ENCODE measurements at places on chromosomes 11 and 22.
A peak's percentile ranks its signal among the peaks of the same experiment; 100 is the strongest.

- no peak for DNase-seq
These were observed 159.6 kb downstream of the SWAP70 start for GRCh38 chr11:9823439-9823838.

- DNase-seq: no peak
These were observed 37.7 kb upstream of the BLID start for GRCh38 chr11:122153746-122154145.

GRCh38 chr11:16818284-16818683, 79.8 kb downstream of the C11orf58 start:
- DNase-seq: no peak

DNA sequence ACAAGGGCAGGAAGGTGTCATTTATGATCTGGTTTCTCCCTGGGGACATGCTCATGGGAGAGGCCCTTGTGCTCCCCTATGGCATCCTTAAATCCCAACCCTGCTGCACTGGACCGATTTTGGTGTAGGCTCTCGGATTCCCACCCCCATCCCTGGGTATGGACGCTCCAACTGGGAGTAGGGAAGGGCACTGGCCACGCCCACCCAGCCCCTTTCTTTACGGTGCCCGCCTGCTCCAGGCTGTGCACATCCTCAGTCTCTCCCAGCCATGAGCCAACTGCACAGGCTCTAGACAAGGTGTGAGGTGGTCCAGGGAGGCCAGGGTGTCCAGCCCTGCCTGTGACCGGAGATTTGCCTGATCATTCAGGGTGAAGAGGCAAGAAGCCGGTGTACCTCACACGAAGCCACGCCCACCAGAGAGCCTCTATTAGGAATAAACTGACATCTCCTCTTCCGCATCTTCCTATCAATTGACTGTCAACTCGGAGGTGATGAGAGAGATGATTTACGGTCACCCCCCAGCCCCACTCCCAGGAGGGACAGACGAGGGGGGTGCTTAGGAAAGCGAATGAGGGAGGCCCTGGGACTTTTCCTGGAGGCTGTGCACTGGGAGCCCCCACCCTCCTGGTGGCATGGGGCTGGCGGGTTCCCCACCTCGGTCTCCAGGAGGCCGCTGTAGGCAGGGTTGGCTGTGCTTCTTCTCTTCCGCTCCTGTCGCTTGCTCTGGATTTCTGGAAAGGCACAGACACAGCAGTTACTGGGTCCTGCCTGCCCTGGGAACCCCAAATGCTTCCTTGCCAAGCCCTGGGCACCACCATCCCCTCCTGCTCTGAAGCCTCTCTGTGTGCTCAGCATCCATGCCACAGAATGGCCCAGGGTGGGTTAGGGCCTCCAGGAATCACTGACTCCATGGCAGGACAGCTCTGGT, 116.7 kb downstream of the PHF21B start:
- DNase-seq: no peak

- DNase-seq: no peak
These were observed 35.7 kb downstream of the ANO1 start for GRCh38 chr11:70113801-70114200.

DNA sequence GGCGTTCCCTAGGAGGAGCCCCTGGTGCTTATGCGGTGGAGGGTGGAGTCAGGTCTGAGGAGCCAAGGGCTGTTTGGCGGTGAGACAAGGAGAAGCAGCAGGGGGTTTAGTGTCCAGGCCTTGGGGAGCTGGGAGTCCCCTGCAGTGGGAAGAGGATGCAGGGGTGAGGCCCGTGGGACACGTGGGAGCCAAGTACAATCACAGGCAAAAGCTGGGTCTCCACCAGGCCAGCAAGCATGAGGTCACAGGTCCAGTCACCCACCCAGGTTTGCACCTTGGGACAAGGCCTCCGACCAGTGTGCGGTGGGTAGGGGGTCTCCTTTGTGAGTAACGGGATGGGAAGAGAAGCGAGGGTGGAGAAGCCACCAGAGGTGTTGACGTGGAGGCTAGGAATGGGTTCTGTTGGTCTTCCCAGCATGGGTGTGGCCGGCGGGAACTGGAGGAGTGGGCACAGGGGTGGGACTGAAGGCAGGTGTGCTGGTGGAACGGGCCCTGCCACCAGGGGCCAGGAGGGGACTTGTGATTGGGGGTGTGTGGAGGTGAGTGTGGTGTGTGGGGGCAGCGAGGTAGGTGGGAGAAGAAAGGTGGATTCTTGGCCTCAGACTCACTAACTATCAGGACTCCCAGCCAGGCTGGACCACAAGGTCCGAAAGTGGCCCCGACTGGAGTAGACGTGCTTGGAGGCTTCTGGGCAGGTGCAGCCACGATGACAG, 953.6 kb downstream of the TBC1D22A start:
- DNase-seq: no peak

DNA sequence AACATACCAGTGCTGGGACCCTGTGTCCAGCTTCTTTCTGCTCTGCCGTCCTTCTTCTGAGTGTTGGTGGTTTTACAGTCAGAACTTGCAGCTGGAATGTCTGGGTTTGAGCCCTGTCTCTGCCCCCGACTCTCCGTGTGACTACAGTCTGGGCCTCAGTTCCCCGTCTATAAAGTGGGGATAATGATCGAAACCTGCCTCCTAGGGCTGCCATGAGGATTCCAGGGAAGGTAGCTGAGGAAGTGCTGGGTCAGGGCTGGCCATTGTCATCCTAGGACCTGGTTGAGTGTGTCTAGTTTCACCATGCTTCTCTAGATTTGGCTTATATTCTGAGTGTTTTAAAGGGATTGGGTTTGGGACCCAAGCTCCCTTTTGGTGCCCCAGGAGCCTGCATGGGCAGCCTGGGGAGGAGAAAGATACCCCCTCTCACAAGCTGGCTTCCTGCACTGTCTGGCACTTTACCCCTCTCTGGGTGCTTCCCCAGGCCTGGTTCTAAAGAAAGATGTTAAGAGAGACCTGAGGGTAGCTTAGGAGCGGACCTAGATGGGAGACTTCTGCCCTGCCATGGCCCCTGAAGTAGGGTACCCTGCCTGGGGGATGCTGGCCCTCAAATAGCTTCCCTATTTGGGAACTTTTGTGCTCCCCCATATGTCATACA, 49.9 kb downstream of the TSPAN18 start:
- DNase-seq: no peak

DNA sequence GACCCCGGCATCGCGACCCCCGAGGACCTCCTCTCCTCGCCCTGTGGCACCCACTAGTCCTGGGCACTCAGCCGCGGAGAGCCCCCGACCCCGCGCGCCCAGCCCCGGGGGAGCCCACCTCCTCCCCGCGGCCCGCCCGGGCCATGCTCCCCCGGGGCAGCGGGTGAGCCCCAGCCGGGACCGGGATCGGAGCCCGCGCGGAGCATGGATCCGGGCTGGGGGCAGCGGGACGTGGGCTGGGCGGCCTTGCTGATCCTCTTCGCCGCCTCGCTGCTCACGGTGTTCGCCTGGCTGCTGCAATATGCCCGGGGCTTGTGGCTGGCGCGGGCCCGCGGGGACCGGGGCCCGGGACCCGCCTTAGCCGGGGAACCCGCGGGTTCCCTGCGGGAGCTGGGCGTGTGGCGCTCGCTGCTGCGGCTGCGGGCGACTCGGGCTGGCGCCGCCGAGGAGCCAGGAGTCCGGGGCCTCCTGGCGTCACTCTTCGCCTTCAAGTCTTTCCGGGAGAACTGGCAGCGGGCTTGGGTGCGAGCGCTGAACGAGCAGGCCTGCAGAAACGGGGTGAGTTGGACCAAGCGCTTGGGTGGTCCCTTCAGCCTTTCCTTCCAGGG, 498 bp downstream of the C2CD2L start:
- no peak for DNase-seq

DNA sequence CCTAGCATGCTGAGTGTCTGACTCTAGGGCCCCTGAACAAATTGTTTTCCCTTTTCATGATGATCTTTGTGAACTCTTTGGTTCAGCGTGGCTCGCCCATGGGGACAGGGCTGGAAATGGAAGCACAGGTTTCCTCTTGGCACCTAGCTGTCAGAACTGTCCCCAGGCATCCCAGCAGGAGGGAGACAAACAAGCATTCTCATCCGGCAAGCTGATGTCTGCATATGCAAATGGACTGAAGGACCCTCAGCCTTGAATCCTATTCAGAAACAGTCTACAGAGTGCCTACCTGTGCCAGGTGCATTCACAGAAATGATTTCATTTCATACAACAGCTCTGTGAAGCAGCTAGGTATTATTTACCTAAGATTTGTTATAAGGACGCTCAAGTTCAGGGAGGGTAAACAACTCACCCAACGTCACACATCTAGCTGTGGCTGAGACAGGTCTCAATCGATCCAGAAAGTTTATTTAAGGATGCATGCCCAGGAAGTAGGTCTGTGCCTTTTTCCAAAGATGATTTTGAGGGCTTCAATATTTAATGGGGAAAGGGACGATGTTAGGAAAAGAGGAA, 176.4 kb downstream of the KIRREL3 start:
- DNase-seq: no peak

- DNase-seq: peak; percentile 10
These were observed 2.1 kb downstream of the PNPLA3 start for GRCh38 chr22:43925433-43926348.

DNA sequence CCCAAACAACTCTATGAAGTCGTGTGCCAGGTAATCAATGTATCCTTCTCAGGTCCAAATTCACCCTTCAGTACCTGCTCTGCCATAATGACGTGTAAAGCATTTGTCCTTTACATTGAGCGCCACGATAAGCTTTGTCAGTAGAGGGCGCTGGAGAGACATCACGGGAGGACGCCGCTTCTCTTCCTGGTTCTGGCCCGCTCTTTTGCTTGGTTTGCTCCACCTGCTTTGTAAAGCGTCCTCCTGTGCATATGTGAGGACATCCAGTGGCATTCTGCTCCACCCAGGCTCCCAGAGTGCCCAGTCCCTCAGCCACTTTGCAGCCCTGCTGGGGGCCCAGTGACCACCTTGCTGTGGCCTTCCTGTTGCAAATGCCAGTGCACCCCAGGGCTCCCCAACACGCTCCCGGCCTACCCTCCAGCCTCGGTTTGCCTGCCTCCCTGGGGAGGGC, 61.1 kb downstream of the WT1 start:
- peak; percentile 12 for DNase-seq

- no peak for DNase-seq
These were observed 9.4 kb downstream of the C11orf97 start for GRCh38 chr11:94521684-94522083.

GRCh38 chr11:57471496-57471895, 11.2 kb downstream of the RTN4RL2 start:
- DNase-seq: no peak

DNA sequence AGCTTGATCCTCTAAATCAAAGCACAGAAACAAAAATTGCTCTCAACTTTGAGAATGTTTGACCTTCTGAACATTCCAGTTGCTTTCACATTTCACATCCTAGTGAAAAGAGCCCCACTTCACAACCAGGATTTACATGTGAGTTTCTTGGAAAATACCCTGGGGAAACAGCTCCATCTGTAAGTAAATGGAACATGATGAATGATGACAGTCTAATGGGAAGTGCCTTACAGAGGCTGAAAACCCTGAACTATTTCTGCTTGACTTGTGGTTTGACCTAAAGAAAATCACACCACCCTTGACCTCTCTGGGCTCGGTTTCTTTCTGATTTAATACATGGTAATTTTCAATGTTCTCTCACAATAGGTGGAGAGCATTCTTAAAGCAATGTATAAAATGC, 499.4 kb upstream of the API5 start:
- no peak for DNase-seq

DNA sequence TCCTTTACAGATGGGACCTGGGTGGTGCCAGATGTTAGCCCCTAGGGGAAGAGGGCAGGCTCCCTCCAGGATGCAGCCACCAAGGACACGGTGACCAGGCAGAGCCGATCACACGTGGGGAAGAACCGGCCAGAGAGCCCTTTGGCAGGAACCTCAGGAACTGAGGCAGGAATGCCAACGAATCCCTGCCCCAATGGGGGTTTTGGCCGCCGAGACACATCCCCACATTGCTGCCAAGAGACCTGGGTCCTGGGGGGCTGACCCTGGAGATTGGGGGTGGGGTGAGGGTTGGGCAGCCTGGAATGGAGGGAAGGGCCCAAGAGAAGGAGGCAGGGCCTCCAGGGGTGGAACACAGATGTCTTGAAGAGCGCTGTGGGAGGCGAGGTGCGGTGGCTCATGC, 28.7 kb upstream of the LMO1 start:
- DNase-seq: no peak

- no peak for DNase-seq
These were observed 62.1 kb downstream of the TCF20 start for GRCh38 chr22:42208362-42208761.

- no peak for DNase-seq
These were observed 42.3 kb downstream of the DUSP8 start for GRCh38 chr11:1529774-1530173.

- DNase-seq: peak; percentile 98
These were observed at the start of gene MN1 for GRCh38 chr22:27801616-27802345. Gene MN1 (minus strand): TSS chr22:27801756. CDS start chr22:27800543, 1,213 bp downstream.

- DNase-seq: no peak
These were observed 51.8 kb downstream of the APIP start for GRCh38 chr11:34864424-34864823.

DNA sequence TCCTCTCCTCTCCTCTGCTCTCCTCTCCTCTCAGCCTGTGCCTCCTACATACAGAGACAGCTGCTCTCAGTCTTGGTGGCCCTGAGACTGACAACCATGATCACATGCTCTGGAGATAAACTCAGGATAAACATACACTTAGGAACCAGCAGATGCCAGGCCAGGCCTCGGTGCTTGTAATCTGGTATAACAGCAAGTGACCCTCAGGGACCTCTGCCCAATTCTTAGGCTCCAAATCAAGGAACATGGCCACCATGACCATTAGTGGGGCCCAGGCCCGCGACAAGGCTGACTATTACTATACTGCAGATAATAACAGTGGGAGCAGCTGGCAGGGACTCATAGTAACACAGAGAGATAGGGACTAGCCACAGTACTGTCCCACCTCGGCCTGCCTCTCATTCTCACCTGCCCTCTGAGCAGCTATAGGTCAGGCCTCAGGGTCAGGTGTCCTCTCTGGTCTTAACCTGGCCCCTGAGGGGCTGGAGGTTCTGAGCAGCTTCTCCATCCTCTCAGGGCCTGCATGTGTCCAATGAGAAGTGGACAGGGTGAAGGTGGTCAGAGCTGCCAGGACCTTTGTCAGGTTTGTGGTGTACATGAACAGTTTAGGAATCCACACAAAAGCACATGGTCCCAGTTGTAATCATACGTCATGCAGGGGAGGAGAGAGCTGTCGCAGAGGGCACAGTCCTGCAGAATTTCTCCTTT, 106.1 kb downstream of the GGTLC2 start:
- DNase-seq: no peak

DNA sequence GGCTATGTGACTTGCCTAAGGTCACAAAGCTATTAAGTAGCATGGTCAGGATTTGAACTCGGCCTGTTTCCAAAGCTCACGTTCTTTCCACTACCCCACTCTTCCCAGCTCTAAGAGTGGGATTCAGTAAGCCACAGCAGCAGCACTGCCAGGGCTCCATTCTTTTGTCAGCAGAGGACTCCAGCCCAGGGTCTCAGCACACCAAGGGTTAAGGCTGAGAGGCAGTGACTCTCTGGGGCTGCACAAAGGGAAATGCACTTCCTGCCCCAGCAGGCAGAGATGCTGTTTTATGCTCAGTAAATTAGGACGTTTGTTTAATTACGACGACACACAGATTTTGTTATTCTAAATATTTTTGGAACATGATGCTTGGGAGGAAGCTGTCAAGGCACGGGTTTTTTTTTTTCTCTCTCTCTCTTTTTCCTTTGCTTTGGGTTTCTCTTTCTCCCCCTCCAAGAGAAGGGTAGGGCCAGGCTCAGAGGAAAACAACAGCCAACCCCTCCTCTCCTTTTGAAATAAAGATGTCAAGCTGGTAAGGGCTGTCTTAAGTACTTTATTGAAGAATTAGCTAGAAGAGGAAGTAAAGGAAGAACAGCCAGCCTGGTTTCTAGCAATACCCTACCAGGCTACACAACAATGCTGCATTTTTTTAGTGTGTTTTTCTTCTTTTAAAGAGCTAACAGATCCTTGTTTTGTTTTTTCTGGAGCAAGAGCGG, 2.8 kb downstream of the MYH9 start:
- peak; percentile 36 for DNase-seq

- no peak for DNase-seq
These were observed 55.3 kb upstream of the CCDC188 start for GRCh38 chr22:20205964-20206708.
